CD8-positive, alpha-beta memory T cell (primary cell): ENCODE measurements at places on chromosomes 7 and 10. TPM values are rescaled to one million over a fixed set of nuclear protein-coding genes. Genes with fewer than 3 reads are reported as not detected.

DNA sequence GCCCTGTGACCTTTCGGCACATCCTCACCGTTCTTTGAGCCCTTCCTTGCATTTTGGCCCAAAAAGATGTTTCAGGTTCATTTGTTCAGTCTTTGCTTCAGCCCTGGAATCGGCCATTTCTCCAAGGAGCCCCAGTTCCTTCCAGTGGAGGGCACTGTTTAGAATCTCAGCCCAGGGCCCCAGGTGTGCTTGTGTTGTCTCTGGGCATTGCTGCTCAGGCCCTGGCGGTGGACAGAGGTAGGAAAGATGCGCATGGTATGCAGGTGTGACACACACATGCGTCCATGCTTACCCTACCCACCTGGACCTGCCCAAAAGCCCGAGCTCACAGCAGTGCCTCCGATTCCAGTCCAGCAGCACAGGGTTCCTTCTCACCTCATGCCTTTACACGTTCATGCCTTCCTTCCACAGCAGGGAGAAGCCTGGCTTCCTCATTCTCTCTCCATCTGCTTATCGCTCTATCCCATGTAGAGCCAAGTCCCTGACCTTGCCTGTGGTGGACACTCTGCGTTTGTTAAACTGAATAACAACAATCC lies 70.6 kb downstream of the LHPP start:
- no peaks in the 10 kb centered on the region for H3K36me3 ChIP-seq
- H3K4me3 ChIP-seq, result no peak overlapping the region
- H3K27ac ChIP-seq, result no peak overlapping the region
- DNase-seq, result no peak
- no peaks in the 10 kb centered on the region for H3K27me3 ChIP-seq

DNA sequence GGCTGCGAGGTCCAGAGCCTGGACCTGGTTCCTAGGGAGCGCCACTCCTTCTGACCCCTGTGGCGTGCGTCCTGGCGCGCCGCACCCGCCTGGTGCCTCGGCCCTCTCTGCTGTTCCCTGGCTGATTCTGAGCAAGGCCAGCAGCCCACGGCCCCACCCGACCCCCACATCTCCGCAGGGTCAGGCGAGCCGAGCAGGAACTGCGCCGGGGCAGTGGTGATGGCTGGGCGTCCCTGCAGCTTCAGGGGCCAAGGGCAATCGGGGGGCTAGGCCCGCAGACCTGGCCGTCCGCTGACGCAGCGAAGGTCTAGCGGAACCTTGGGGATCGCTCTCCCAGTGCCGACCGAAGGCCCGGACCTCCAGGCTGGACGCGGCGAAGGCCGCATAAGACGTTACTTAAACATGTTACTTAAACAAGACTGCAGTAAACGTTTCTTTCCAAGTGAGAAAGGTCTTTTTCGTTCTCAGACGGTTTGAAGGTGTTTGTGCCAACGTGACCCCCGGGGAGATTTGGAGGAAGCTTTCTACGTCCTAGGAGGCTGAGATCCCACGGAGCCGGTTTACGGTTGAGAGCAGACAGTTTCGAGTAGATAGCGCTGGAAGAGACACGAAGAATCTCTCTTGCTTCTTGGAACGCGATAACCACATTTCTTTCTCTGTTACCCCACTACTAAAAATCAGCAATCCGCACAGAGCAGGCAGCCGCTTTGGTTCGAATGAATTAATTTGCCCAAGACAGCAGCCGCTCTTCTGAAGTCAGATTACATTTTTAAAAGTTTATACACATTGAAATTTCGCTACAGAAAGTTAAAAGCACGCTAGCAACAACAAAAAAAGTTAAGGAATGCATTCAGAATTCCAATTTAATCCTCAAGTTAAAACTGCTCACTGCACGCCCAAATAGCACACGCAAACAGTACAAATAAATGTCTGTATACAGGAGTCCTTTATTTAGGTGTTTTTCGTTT lies 4.9 kb upstream of the NKX2-3 start:
- H3K4me1 ChIP-seq, result no peaks in the 10 kb centered on the region
- H3K4me3 ChIP-seq, result no peak overlapping the region
- DNase-seq, result no peak

- peaks cover 9% of the 10 kb centered on the region for H3K4me1 ChIP-seq
- H3K27ac ChIP-seq, result no peak overlapping the region
- no peak overlapping the region for H3K4me3 ChIP-seq
- no peaks in the 10 kb centered on the region for H3K36me3 ChIP-seq
- no peak for DNase-seq
These were observed 14.7 kb upstream of the LMBR1 start for GRCh38 chr7:156907656-156908055.

CNPY1 gene
- not detected for total RNA-seq

ACTA2 gene
- 37.1 TPM for total RNA-seq

ACTL6B gene
- not detected for total RNA-seq
